ENCODE measurements at places on chromosomes 3 and 15. TPM values are rescaled to one million over a fixed set of nuclear protein-coding genes. Genes with fewer than 3 reads are reported as not detected.
A peak's percentile ranks its signal among the peaks of the same experiment; 100 is the strongest.

- ATAC-seq: peak; percentile 77
Observed at GRCh38 chr15:75195766-75196241, 5.9 kb upstream of the C15orf39 start.

The ROPN1 gene
- 0.52 TPM for total RNA-seq

- no peak for ATAC-seq
Observed at GRCh38 chr15:29100486-29101000, 169.1 kb downstream of the NSMCE3 start.

DNA sequence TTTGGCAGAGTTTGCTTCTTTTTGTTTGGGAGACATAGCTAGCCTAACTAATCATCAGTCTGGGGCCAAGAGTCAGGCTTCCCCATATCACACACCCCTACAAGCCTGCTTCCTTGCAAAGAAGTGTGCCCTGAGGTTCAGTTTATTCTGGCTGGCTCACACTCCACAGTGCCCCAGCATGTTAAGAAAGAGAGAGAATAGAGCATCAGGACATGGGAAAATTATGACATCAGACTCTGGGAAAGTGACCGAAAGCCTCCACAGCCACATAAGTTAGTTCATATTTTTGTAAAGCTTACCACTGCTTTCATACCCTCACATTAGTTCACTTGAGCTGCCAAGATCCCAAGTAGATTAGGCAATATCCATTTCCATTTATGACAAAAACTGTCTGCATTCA lies 63.0 kb upstream of the CFAP161 start:
- ATAC-seq: no peak

DNA sequence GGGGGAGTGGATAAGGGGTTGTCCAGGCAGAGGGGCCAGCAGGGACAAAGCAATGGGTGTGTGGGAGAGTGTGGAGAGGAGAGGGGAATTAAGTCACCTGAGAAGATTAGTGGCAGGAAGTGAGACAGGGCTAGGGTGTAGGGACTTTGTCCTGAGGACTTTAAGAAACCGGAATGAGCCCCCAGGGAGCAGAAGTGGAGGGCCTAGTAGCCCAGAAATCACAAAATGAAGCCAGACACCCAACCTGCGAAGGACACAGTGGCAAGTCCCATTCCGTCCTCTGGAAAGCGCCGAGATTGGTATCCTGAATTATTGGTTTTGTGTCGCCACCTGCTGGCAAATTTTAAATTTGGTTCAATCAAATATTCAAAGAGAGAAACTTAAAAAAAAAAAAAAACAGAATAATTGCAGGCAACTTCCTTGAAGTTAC lies 78.0 kb upstream of the SLC25A36 start:
- peak; percentile 59 for ATAC-seq

GRCh38 chr3:141493184-141493583 lies 6.4 kb downstream of the RASA2 start:
- ATAC-seq: no peak

The ALPK3 gene
- total RNA-seq: 0.32 TPM

GRCh38 chr15:97903971-97904572 lies 56.4 kb upstream of the ARRDC4 start:
- ATAC-seq: peak; percentile 99

DNA sequence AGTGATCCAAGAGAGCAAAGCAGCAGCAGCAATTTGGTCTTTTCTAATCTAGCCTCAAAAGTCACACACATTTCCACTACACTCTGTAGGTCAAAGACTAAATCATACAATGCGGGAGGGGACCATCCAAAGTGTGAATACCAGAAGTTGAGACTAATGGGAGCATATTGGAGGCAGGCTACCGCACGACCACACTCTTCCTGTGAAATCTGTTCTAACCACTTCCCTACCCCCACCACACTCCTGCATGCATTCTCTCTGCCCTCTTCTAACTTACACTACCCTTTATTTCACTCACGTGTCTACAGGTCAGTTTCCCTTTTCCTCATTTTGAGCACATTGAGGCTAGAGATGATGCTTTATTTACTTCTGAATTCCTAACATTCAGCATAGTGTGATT lies 23.7 kb upstream of the PRTG start:
- no peak for ATAC-seq

The CLDN18 gene
- 0.16 TPM for total RNA-seq

GRCh38 chr15:100234158-100235029 lies 107.4 kb downstream of the ADAMTS17 start:
- ATAC-seq: no peak

The RASL12 gene
- total RNA-seq: 0.53 TPM

The ANKRD34C gene
- total RNA-seq: not detected

DNA sequence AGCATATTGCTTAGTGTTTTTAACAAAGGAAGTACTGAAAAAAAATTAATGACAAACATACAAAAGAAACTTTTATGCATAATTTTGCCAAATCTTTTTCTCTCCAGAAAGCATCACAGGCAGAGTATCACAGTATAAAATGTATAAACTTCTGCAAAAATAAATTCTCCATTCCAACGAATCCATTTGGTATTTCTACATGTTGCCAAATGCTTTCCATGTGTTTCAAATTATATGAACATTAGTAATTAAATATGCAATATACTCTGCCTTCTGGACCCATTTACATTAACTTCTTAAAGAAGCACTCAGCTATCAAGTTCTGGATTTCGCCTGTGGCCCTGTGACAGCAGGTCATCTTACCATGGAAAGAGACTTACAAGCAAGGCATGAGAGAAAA lies 189.1 kb upstream of the ALCAM start:
- ATAC-seq: no peak

- ATAC-seq: no peak
Observed at GRCh38 chr15:60871152-60871551, 357.9 kb downstream of the RORA start.

- ATAC-seq: no peak
Observed at GRCh38 chr3:31014317-31015040, 120.0 kb upstream of the GADL1 start.

DNA sequence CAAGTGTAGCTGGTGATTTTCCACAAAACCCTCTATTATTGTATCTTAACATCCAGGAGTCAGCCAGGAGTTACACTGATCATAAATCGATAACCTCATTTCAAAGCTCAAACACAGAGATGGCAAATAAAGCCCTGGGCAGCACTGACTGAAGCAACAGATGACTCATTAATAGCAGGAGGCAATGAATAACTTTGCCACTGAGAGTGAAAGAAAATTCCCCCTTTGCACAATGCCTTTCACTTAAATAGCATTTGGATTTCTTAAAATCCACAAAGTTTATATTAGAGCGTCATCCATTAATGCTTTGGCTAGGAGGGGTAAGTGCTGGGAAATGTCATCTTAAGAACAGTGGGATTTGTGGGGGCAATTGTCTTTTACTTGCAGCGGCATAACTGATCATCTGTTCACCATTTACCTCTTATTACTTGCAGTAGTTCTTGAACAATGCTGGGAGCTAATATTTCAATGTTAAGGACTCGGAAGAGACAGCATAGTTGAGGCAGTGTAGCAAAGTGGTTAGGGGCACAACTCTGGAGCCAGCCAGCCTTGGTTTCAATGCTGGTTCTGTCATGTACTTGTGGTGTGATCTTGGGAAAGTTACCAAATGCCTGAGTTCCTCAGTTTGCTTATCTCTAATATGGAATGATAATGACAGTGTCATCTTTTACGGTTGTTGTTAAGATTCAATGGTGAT lies 630.4 kb upstream of the TBL1XR1 start:
- peak; percentile 75 for ATAC-seq

DNA sequence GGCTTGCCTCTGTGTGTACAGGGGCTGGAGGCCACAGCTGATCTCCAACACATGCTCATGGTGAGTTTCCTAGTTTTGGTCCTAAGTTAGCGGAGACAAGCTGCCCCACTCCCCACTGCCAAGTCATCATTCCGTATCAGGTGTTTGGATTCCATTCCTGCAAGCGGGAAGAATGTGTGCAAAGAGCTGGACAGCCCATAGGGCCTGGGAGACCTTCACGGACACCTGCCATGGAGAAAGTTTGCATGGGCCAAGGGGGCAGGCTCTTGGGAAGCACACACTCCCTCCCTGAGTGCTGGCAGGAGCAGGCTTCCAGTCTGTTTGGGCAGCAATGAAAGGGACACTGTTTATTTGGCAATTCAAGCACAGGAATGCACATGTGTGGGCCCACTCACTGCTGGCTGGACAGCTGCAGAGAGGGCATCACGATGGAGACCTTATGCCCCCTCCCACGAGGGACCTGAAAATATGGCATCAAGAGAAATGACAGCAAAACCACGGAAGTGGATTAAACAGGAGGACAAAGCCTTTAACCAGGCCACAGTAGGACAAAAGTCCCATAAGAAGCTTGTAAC lies 149.7 kb downstream of the KLF13 start:
- no peak for ATAC-seq

- no peak for ATAC-seq
Observed at GRCh38 chr15:38768970-38769369, 204.4 kb upstream of the RASGRP1 start.

DNA sequence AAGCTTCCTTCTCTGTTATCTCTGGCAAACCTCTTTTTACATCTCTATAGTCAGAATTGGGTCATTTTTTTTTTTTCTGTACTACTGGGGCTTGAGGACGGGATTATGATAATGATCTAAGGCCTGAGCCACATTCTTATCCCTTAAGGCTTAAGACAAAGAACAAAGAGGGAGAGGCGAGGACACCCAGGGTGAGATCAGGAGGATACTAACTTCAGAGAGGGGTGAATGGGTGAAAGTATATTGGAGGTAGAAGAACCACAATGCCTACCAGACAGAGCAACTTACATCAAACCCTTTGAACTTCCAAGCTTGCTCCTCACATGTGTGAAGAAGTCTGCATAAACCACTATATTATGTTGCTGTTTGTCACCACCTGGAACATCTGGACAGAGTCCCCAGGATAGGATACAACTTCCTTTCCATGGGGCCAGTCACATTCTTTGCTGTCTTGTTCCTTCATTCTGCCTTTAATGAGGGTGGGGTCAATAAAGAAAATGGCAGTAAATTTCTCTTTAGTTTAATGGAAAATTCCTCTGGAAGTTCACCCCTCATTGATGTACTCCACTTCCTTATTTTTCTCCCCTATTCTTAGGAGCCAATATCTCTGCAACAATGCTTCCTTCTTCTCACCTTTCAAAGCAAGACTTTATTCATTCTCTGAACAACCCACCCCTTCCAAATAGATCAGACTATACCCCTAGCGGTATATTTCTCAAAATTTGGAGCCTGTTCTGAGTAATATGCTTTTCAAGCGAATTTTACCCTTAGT lies 9.1 kb upstream of the PDCD6IP start:
- ATAC-seq: peak; percentile 52

- ATAC-seq: no peak
Observed at GRCh38 chr3:55491296-55491816, 4.2 kb upstream of the WNT5A start.

GRCh38 chr3:14274999-14275961 lies 96.7 kb downstream of the LSM3 start:
- ATAC-seq: no peak

The EPHA6 gene
- total RNA-seq: 0.31 TPM

- ATAC-seq: no peak
Observed at GRCh38 chr3:87335931-87336330, 59.5 kb upstream of the POU1F1 start.

- no peak for ATAC-seq
Observed at GRCh38 chr3:186938716-186939115, 8.4 kb downstream of the ST6GAL1 start.

The LIPC gene
- total RNA-seq: 0.38 TPM

The SLC9C1 gene
- total RNA-seq: not detected

DNA sequence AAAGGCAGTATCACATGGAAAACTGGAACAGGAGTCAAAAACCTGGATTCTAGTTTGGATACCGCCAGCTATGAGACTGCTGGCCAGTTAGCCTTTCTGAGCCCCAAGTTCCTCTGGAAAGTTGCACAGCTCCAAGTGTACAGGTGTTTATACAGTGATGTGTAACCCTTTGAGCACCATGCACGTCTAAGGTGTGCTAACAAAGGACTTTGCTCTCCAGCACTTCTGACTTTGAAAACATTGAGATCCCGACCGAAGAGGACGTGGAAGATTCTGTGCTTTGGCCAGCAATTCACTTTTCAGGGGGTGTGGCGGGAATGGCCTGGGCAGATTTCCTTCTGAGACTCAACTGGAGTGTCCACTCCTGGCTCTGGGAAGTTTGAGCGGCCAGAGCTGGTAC lies 45.8 kb upstream of the UMPS start:
- no peak for ATAC-seq

The ZNF80 gene
- 0.10 TPM for total RNA-seq

- ATAC-seq: peak; percentile 88
Observed at GRCh38 chr15:74156678-74157411, 16.7 kb upstream of the ISLR start.

GRCh38 chr15:31367730-31368344 lies 41.2 kb downstream of the KLF13 start:
- no peak for ATAC-seq

The IQCF5 gene
- total RNA-seq: not detected

DNA sequence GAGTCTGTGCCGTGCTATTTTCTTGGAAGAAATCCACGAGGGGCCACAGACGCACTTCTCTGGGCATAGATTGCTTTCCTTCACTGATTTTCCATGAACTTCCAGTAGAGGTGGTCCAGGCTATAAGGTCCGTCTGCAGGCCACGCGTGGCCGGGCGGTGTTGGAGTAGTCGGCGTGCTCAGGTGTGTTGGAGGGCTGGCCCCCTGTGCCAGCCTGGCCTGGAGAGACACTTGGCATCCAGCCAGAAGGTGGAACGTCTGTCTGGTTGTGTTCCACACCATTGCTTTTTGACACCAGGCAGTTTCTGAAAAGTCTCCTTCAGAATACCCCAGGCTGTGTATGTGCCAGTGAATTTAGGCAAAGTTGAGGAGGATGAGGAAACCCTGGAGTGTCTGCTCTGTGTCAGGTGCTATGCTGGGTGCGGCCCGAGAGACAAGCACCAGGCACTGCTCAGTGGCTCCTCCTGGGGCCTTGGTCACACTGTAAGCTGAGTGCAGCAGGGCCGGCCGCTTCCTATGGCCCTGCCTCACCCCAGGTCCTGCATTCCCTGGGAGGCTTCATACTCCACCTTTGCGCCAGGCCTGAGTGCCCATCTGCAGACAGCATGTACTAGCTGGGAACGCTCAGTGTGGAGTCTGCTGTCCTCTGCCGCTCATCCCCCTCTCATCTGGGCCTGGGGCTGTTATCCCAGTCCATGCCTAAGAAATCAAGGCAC lies 52.1 kb upstream of the TAMM41 start:
- no peak for ATAC-seq

The PLSCR2 gene
- total RNA-seq: not detected

The LARP6 gene
- total RNA-seq: 15.5 TPM

DNA sequence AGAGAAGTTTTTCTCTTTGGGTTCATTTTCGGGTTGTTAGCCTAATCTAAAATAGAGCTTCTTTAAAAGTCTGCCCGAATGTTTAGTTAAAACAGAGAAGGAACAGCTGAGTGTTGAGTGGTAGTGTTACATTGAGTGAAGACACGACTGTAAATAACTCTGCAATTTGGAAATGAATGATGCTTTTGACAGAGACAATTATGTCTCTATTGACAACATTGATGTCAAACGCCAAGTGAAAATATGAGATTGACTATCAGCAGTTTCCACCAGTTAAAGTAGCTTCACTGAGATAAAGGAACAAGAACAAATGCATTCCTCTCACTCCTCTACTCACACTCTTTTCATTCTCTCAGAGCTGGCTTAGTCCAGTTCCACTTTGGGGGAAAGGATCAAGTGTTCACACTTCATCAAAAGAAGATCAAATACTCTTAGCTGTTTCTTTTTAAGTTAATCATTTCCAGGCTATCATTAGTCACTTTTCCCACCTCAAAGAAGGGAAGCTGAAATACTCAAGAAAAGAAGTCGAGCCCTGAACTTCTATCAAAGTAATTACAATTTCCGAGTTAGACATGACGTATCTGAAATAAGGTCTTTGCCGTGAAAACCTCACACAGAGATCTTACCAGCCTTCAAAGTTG lies 399.1 kb upstream of the DPH6 start:
- ATAC-seq: no peak

All from motor neuron (in vitro differentiated cells).